ENCODE measurements at places on chromosomes 3 and 15. TPM values are rescaled to one million over a fixed set of nuclear protein-coding genes. Genes with fewer than 3 reads are reported as not detected.

MLH1 gene
- total RNA-seq = 70.8 TPM

SCN5A gene
- not detected for total RNA-seq

PDE8A gene
- 26.3 TPM for total RNA-seq

DNA sequence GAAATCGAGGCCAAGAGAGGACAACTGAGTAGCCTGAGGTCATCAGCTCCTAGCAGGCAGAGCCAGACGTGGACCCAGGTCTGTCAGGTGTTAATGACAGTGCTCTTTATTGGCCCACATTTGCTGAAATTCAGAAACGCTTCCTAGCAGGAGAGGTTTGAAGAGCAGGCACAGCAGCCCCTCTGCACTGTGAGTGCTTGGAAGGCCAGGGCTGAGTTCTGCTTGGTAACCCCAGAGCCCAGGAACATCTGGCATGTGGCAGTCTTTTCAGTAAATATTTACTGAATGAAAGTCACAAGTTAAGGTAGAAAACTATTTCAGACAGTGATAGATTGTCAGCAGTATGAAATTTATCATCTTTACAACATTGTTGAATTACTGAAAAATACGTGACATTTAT, 102.4 kb downstream of the PLCL2 start:
- no peak overlapping the region for H3K4me3 ChIP-seq
- no peak for DNase-seq
- H3K27me3 ChIP-seq = no peaks in the 10 kb centered on the region
- H3K27ac ChIP-seq = no peak overlapping the region
- no peaks in the 10 kb centered on the region for H3K4me1 ChIP-seq

DNA sequence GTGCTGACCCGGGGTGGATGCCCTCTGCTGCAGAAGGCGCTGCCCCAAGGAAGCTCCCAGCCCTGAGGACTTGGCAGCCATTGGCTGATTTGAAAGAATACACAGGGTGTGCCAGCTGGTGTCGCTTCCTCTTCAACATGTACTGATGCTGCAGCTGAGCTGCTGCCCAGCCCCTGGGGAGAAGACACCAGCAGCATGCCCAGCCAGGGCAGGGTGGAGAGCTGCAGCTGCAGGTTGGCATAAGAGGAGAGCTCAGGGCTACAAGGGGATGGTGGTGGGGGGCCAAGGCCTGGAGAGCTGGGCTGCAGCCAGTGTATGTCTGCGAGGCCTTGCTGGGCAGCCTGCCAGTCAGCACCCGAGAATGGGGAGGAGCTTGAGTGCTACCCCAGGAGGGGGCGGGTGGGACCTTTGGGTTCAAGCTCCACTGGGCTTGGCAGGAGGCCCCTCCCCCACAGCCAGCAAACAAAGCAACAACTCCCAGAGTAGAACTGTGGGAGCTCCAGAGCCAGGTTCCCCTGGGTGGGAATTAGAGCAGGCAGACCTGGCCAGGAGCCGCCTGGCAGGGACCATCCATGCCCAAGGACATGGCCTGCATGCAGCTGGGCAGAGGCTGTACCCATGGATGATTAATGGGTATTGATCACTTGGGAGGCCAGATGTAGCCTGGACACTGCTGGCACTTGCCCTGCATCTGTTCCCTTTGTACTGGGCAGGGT, 9.2 kb upstream of the SEMA4B start:
- peak overlapping the region; percentile 65 for H3K27ac ChIP-seq
- peak overlapping the region; percentile 31 for H3K4me3 ChIP-seq

DNA sequence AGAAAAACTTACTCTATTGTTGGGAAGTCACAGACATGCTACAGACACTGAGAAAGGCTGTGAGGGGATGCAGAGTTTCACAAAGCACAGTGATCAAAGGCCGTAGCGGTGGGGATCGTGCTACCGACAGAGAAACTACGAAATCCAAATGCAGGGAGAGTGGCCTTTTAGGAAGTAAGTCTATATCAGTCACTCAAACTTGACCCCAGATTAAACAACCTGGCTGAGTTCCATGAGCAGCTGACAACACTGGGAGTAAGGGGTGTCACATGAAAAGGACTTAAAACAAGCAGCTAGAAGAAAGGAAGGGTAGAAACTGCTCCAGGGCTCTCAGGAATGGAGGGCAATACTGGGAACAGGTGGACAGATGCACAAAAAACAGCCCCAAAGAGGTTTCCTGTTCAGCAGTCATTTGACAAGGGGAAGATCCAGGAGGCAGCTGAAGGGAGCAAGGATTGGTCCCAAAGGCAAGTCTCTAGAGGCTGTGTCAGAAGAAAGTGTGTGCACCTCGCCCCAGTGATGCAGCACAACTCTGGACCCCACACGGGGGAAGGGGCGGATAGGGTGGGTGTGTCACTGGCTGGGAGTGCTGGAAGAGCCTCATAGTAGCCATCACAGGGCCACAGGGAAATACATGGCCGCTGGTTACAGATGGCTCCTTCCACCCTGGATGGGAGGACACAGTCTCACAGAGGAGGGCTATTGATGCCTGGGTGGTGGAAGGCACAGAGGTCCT, 20.3 kb upstream of the HDAC11 start:
- DNase-seq = no peak
- no peak overlapping the region for H3K27ac ChIP-seq
- H3K4me1 ChIP-seq = peaks cover 96% of the 10 kb centered on the region
- peak overlapping the region; percentile 30 for H3K4me3 ChIP-seq

DNA sequence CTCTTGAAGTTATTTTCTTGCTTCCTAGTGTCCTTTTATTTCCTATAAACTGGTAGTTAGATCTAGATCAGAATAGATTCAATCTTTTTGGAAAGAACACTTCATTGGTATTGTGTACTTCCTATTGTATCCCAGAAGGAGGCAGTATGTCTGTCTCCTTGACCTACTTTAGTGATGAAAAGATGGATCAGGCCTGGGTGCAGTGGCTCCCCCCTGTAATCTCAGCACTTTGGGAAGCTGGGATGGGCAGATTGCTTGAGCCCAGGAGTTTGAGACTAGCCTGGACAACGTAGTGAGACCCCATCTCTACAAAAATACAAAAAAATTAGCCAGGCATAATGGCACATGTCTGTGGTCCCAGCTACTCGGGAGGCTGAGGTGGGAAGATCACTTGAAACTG, 12.0 kb downstream of the BSN start:
- no peak overlapping the region for H3K4me3 ChIP-seq
- H3K27me3 ChIP-seq = no peaks in the 10 kb centered on the region
- no peak overlapping the region for H3K27ac ChIP-seq
- no peaks in the 10 kb centered on the region for H3K36me3 ChIP-seq
- no peak for DNase-seq

DNA sequence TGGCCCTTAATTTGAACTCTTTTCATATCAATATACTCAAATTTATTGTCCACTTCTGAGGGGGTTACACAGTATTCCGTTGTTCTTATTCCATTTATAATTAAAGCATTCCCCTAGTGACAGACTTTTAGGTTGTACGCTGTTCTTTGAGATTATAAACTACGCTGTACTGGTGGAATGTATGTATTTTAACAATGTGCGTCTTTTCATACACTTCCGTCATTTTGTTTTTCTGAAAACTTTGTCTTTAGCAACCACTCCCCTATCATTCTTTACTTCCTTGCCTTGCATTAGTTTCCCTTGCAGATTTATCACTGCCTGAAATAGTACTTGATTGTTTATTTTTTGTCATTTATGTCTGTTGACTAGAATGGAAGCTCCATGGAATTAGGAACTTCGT, 137.0 kb downstream of the THRB start:
- H3K4me1 ChIP-seq = peaks cover 49% of the 10 kb centered on the region
- H3K27me3 ChIP-seq = no peaks in the 10 kb centered on the region
- H3K36me3 ChIP-seq = 0 out of 3 replicates have a peak, but pooled peaks cover 3% of the 10 kb centered on the region
- no peak for DNase-seq

DNA sequence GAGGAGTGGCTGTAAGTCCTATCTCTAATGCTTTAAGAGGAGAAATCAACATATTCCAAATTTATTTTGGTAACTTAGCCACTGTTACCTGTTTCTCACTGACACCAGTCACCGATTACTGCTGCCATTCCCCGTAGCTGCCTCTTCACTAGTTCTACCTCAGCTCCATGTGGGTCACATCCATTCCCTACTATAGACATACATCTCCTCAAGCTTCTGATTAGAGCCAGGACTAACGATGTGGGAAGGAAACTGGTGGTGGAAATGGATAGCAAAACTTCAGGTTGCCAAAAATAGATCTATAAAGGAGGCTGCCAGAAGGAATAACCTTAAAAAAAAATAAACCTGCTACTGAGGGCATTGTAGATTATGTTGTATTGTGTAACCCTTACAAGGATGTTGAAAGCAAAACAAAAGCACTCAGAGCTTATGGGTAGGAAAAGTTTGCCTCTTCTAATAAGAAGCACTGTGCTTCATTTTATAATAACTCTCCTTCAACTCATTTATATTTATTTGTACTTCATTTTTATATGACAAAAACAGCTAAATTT, 56.0 kb downstream of the KAT2B start:
- H3K27me3 ChIP-seq = no peaks in the 10 kb centered on the region
- no peak for DNase-seq
- no peak overlapping the region for H3K4me3 ChIP-seq
- H3K27ac ChIP-seq = no peak overlapping the region
- peaks cover 11% of the 10 kb centered on the region for H3K4me1 ChIP-seq
- no peaks in the 10 kb centered on the region for H3K36me3 ChIP-seq

DNA sequence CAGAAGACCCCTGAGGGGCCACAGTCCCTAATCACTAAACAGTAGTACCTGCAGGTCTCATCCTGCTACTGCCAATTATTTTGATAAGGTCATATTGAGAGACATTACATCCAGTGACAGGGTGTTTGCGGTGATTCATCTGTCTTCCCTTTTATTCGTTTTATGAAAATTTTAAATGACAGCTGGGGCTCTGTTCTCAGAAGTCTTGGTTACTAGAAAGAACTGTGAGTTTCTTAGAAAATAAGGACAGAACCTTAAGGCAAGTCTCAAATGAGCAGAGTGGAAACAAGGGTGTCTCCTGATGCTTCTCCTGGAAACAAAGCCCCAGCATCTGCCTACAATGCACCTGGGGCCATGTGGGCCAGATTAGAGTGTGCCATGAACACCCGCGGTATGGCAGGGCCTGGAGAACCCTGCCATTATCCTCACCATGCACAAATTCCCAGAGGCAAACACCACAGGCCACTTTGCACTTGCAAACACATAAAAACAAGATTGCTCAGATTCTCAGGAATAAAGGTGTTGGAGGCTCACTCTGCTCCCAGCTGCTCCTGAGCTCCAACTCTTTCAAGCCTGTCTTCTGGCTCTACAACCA, 66.3 kb upstream of the IQSEC1 start:
- H3K4me1 ChIP-seq = peaks cover 12% of the 10 kb centered on the region
- no peak for DNase-seq
- H3K4me3 ChIP-seq = no peak overlapping the region
- H3K27ac ChIP-seq = no peak overlapping the region
- peaks cover 2% of the 10 kb centered on the region for H3K36me3 ChIP-seq
- no peaks in the 10 kb centered on the region for H3K27me3 ChIP-seq

- no peaks in the 10 kb centered on the region for H3K4me1 ChIP-seq
- no peak overlapping the region for H3K4me3 ChIP-seq
- H3K27ac ChIP-seq = no peak overlapping the region
- H3K36me3 ChIP-seq = peaks cover 55% of the 10 kb centered on the region
- no peak for DNase-seq
- H3K27me3 ChIP-seq = no peaks in the 10 kb centered on the region
These were observed 66.7 kb downstream of the GRIP2 start for GRCh38 chr3:14473411-14473891.

- no peaks in the 10 kb centered on the region for H3K36me3 ChIP-seq
- no peak overlapping the region for H3K27ac ChIP-seq
- H3K4me3 ChIP-seq = no peak overlapping the region
- H3K4me1 ChIP-seq = peaks cover 27% of the 10 kb centered on the region
- peak; percentile 82 for DNase-seq
These were observed 84.0 kb upstream of the PXYLP1 start for GRCh38 chr3:141147657-141148056.

- no peaks in the 10 kb centered on the region for H3K36me3 ChIP-seq
- H3K4me3 ChIP-seq = no peak overlapping the region
- no peak for DNase-seq
- H3K27me3 ChIP-seq = no peaks in the 10 kb centered on the region
- H3K4me1 ChIP-seq = no peaks in the 10 kb centered on the region
These were observed 745.7 kb upstream of the CCDC54 start for GRCh38 chr3:106631373-106632108.

- H3K4me3 ChIP-seq = no peak overlapping the region
- H3K36me3 ChIP-seq = no peaks in the 10 kb centered on the region
- H3K27me3 ChIP-seq = peaks cover 14% of the 10 kb centered on the region
- DNase-seq = no peak
- H3K27ac ChIP-seq = no peak overlapping the region
These were observed 46.2 kb upstream of the FOXP1 start for GRCh38 chr3:71629711-71630110.

DNA sequence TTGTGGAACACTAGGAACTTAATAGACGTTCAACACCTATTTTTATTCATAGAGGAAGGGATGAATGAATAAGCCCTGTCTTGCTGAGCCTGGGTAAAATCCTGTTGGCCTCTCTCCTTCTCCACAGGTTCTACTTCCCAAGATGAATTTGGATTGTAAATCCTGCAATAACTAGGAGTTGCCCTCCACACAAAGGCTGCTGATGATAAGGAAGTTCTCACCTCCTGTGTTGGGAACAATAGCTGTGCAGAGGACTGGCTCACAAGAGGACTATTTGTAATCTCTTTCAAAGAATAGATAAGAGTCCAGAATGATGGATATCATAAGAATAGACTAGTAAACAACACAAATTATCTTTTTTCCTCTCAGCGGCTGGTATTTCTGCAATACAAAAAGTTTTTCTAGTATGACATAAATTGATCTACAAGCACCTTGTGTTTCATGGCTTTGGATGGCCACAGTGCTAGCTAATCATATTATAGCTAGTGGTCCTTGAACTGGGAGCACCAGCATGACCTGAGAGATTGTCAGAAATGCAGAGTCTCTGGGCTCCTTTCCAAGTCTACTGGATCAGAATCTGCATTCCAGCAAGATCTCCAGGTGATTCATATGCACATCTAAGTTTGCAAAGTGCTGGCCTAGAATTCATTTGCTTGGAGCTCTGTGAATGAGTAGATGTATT, 28.1 kb upstream of the COL6A6 start:
- H3K36me3 ChIP-seq = no peaks in the 10 kb centered on the region
- no peak overlapping the region for H3K27ac ChIP-seq

- no peak overlapping the region for H3K27ac ChIP-seq
- no peak for DNase-seq
- H3K36me3 ChIP-seq = no peaks in the 10 kb centered on the region
- no peaks in the 10 kb centered on the region for H3K4me1 ChIP-seq
These were observed 97.8 kb upstream of the AKAP13 start for GRCh38 chr15:85282504-85283115.

DNA sequence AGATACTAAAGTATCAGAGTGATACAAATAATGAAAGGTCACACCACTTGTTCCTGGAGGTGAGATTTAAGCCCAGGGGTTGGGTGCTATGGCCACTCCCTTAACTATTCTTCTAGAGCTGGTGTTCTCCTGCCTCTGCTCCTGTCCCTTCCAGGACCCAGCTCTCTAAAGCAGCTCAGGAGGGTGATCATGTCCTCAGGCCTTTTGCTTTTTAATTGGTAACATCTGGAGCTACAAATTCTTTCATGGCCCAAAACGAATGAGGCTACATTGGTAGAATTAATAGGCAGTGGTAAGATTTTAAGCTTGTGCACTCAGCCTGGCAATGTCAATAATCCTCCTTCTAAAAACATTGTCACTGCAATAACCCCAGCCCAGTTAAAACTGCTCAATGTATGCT, 38.2 kb upstream of the CNOT10 start:
- no peak overlapping the region for H3K27ac ChIP-seq
- peaks cover 10% of the 10 kb centered on the region for H3K4me1 ChIP-seq
- H3K36me3 ChIP-seq = no peaks in the 10 kb centered on the region
- no peak for DNase-seq
- H3K27me3 ChIP-seq = no peaks in the 10 kb centered on the region
- no peak overlapping the region for H3K4me3 ChIP-seq

- H3K27me3 ChIP-seq = no peaks in the 10 kb centered on the region
- no peak for DNase-seq
- H3K27ac ChIP-seq = no peak overlapping the region
- H3K4me3 ChIP-seq = no peak overlapping the region
- no peaks in the 10 kb centered on the region for H3K36me3 ChIP-seq
- H3K4me1 ChIP-seq = no peaks in the 10 kb centered on the region
These were observed 45.6 kb upstream of the SRGAP3 start for GRCh38 chr3:9295007-9295406.

Data from HepG2 (cell line).